ENCODE measurements at places on chromosomes 7 and 10. TPM values are rescaled to one million over a fixed set of nuclear protein-coding genes. Genes with fewer than 3 reads are reported as not detected.
A peak's percentile ranks its signal among the peaks of the same experiment; 100 is the strongest.

DNA sequence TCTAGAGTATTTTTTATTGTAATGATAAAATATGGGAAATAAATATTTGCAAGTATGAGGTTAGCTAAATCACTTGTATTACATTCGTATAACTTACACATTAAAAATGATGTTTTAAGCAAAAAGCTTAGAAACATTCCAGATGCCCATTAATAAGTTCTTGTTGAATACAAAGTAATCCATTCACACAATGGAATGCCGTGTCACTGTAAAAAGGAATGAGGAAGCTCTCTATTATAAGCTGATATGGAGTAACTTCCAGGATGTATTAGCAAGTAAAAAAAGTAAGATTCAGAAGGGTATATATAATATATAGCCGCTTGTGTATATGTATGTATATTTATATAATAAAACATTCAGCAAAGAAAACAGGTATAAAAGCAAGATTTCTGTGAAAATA is 412.8 kb upstream of the MTPN start:
- no peak overlapping the region for H3K4me3 ChIP-seq
- no peaks in the 10 kb centered on the region for H3K36me3 ChIP-seq
- H3K27me3 ChIP-seq: no peaks in the 10 kb centered on the region
- no peak overlapping the region for H3K27ac ChIP-seq
- no peak for DNase-seq
- no peaks in the 10 kb centered on the region for H3K4me1 ChIP-seq

- DNase-seq: no peak
- H3K4me3 ChIP-seq: no peak overlapping the region
- no peaks in the 10 kb centered on the region for H3K36me3 ChIP-seq
- no peaks in the 10 kb centered on the region for H3K27me3 ChIP-seq
- H3K27ac ChIP-seq: no peak overlapping the region
Measured at GRCh38 chr7:28480595-28480994, 68.3 kb downstream of the CREB5 start.

DNA sequence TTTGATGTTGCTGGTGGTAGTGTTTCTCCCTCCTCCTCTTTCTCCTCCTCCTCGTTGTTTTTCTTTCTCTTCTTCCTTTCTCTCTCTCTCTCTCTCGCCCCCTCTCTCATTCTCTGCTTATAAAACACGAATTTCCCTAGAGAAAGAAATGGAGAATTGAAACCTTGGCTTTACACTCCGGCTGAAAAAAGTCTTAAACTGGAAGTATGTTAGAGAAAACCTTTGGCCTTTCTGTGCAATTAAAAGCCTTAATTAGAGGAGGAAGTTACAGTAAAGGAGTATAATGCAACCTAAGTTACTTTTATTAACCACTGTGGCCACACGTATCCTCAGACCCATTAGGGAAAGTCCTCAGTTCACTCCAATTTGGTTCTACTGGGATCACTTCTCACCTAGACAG is 501.7 kb upstream of the SORCS1 start:
- H3K27me3 ChIP-seq: no peaks in the 10 kb centered on the region
- H3K4me1 ChIP-seq: no peaks in the 10 kb centered on the region
- no peak for DNase-seq
- no peaks in the 10 kb centered on the region for H3K36me3 ChIP-seq
- H3K27ac ChIP-seq: no peak overlapping the region

Gene WDR86
- 0.16 TPM for total RNA-seq

DNA sequence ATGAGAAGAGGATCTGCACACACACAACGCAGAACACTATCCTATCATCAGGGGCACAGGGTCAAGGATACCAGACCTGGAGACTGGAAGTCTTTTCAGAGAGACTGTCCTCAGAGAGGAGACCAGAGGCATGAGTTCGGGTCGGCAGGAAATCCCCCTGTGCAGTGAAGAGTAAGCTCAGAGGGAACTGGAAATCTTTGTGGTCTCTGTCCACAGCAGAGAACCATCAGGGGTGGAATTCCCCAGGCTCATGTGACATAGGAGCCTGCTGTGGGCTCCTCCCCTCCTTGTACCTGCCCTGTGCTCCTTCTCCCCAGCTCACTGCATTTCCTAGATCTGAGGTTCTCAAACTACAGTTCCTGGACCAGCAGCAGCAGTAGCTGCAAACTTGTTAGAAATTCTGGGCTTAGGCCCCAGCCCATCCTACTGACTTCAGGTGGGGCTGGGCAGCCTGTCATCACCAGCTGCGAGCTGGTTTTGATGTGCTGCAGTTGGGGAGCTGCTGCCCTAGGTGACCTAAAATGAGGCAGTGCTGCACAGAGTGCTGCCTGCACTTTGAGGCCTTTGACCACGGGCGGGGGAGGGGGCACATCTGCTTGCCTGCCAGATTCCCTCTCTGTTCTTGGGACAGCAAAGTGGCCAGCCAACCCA is 2.4 kb downstream of the ZMIZ2 start:
- peak; percentile 40 for DNase-seq
- H3K36me3 ChIP-seq: no peaks in the 10 kb centered on the region
- peak overlapping the region; percentile 100 for H3K27ac ChIP-seq

- peaks cover 25% of the 10 kb centered on the region for H3K27me3 ChIP-seq
- no peaks in the 10 kb centered on the region for H3K4me1 ChIP-seq
- DNase-seq: no peak
- no peaks in the 10 kb centered on the region for H3K36me3 ChIP-seq
- no peak overlapping the region for H3K4me3 ChIP-seq
Measured at GRCh38 chr7:153930696-153931095, 121.5 kb upstream of the DPP6 start.

- H3K36me3 ChIP-seq: no peaks in the 10 kb centered on the region
- H3K27me3 ChIP-seq: no peaks in the 10 kb centered on the region
- no peak for DNase-seq
Measured at GRCh38 chr10:52883996-52884871, 111.7 kb upstream of the MBL2 start.

Gene CD36
- total RNA-seq: 1,018 TPM

DNA sequence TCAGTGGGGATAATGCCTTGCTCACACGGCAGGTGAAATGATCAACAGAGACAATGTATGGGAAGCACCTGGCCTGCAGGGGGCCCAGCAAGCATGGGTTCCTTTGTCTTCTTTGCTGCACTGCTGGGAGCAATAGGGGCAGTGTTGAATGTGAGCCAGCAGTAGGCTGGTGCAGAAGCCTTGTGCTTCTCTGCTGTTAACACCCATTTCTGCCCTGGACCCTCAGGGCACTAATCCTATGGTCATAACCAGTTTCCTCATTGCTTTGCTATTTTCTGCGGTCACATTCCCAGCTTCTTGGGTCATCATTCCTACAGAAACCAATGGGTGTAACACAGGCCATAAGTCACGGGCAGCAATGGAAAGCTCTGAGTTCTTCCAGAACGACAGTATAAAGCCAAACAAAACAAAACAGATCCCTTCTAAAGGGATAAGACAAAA is 10.9 kb upstream of the LGI1 start:
- no peaks in the 10 kb centered on the region for H3K36me3 ChIP-seq
- peaks cover 12% of the 10 kb centered on the region for H3K27me3 ChIP-seq
- peaks cover 1% of the 10 kb centered on the region for H3K4me1 ChIP-seq
- H3K4me3 ChIP-seq: no peak overlapping the region
- no peak overlapping the region for H3K27ac ChIP-seq
- DNase-seq: no peak

- no peaks in the 10 kb centered on the region for H3K27me3 ChIP-seq
- H3K36me3 ChIP-seq: no peaks in the 10 kb centered on the region
- no peak for DNase-seq
Measured at GRCh38 chr10:112261281-112261822, 21.8 kb upstream of the TECTB start.

Gene HTR5A
- total RNA-seq: not detected

Gene KCP
- total RNA-seq: 0.19 TPM

Gene HYAL4
- total RNA-seq: not detected

Gene NKX2-3
- total RNA-seq: not detected

GRCh38 chr7:18521945-18522566 is 26.5 kb downstream of the HDAC9 start:
- H3K27ac ChIP-seq: no peak overlapping the region
- no peaks in the 10 kb centered on the region for H3K27me3 ChIP-seq
- no peaks in the 10 kb centered on the region for H3K36me3 ChIP-seq
- no peak for DNase-seq
- no peak overlapping the region for H3K4me3 ChIP-seq
- peaks cover 58% of the 10 kb centered on the region for H3K4me1 ChIP-seq

GRCh38 chr7:17501441-17502212 is 203.2 kb downstream of the AHR start:
- H3K27me3 ChIP-seq: no peaks in the 10 kb centered on the region
- no peak for DNase-seq

Measured in left ventricle myocardium inferior (tissue), 1 donor.